Fibroblast of villous mesenchyme (primary cell): ENCODE measurements at places on chromosomes 12 and 14. TPM values are rescaled to one million over a fixed set of nuclear protein-coding genes. Genes with fewer than 3 reads are reported as not detected.

SLC10A1 gene
- not detected in 2 replicates for total RNA-seq

SLC17A8 gene
- total RNA-seq: not detected in 2 replicates

ANO4 gene
- 8.4 and 13.8 TPM in 2 replicates for total RNA-seq

DNA sequence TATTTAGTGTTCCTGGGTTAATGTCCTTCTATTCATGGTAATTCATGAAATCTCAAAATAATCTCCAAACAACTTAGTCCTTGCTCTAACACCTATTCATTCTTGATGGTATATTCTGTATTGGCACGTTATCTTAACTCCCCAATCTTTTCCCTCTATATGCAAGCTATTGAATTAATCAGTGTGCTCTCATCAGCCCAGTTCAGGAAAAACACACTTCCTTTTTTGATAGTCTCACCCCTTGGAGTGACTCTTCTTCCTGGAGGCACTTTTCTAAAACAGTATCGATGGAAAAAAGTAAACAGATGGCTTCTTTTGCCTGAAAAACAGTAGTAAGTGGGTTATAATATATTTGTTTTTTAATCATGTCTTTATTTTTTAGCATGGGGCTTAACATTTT is 28.6 kb downstream of the TULP3 start:
- DNase-seq: no peak

DNA sequence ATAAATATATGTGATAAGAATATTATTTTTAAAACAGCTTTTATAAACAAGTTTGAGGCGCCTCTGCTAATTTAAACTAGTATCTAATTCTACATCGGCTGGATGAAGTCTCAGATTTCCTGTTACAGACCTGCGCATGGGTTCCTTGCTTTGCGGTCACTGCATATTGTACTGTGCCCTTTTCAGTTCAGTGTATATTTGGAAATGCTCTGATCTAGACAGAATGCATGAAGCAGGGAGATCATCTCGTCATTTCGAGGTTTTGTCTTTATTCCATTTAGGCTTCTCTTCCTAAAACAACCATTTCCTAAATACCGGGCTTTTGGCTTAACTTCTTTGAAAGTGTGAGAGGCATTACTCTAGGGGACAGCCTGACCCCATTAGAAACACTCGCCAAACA is 25.6 kb downstream of the CRACR2A start:
- no peak for DNase-seq

GRCh38 chr14:34138175-34138574 is 187.3 kb upstream of the EGLN3 start:
- DNase-seq: no peak
